NCI-H526 (cell line): ENCODE measurements at places on chromosomes 13 and 19.
A peak's percentile ranks its signal among the peaks of the same experiment; 100 is the strongest.

GRCh38 chr13:51818781-51819511 is 15.0 kb upstream of the DHRS12 start:
- DNase-seq = no peak

DNA sequence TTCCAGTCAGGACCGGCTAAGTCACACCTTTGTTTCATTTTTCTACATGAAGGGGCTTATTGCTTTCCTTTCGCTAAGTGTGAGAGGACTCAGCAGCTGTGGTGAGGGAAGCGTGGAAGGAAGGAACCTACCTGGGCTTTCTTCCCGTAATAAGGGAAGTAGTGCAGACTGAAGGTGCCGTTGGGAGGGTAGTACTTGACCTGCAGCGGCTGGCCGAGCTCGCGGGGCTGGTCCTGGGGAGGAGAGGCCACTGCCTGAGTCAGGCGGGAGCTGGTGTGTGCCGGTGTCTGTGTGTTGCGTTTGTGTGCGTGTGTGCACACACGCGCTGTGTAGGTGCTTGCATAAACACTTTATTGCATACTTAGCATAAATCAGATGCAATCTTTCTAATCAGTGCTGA is 7.7 kb downstream of the ATP4B start:
- DNase-seq = no peak

DNA sequence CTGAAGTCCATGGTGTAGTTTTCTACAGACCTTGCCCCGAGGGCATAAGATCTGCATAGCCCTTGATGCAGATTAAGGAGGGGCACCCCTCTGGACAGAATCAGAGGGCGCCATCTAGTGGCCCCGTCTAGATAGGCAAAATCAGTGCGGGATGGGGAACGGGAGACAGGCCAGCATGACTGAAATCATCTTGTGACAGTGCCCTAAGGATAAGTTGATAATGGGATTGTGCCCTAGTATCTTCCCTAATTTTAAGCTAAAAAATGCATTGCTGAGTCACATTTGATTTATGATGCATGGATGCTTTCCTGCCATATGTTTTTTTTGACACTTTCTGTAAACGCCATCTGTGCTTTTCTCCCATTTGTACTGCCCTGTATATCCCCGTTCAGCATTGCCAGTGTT is 19.0 kb upstream of the GPI start:
- peak; percentile 88 for DNase-seq

GRCh38 chr19:47813304-47813994 is 8.3 kb upstream of the CRX start:
- DNase-seq = peak; percentile 80

- peak; percentile 91 for DNase-seq
These were observed 6.8 kb downstream of the SLC8A2 start for GRCh38 chr19:47464675-47465419.

- DNase-seq = no peak
These were observed at the start of gene SLC44A2 for GRCh38 chr19:10625003-10625761. TSS of gene SLC44A2 (plus strand) at chr19:10625553. CDS start at chr19:10625634, 81 bp downstream.

DNA sequence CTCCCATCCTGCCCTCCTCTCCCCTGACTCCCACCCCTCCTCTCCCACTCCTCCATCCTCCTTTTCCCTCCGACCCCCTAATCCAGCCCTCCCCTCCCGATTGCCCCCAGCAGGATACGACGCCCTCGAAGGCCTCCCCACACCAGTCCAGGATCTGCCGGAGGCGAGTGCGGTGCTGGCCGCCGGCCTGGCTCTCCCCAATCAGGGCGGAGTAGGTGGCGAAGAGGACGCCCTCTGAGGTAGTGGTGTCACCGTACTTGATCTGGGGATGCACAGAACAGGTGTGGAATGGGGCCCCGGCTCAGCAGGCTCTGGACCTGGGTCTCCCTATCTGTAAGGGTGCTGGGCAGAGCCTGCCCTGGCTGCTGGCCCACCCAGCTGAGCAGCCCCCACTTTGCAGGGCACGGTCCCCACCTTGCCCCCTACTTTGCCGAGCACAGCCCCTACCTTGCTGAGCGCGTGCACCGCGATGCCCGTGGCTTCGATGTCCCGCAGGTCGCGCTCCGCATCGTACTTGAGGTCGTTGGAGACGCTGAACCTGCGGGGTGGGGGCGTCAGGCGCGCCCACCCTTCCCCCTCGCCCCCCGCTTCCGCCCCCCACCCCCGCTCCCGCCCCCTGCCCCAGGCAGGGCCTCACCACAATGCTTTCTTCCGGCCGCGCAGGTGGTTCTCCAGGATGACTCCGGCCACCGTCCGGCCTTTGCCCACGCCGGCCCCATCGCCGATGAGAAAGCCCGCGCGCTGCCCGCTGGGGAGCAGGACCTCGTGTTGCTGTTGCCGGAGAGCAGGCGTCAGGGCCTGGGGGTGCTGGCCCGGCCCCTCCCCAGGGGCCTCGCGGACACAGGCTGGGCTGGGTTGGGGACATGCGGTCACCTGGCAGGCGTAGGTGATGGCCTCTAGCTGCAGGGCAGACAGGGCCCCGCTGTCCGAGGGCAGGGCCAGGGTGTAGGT is 18.5 kb downstream of the GPX4 start:
- no peak for DNase-seq

DNA sequence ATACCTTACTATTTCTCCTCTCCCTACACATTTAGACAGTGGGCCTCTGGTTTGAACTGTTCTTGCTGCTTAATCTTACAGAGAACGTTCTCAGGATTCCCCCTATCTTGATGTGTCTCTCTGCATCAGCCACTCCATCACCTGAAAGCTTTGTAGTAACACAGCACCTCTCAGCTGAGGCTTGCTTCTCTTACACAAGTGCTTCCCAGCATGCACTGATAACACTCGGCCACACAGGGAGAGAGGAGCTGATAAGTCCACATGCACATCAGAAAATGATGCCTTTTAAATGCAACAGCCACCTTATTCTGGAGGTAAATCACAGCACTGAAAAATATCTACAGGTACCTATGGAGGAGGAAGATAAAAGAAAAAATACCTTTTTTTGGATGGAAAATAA is 192.2 kb upstream of the TSHZ3 start:
- no peak for DNase-seq

DNA sequence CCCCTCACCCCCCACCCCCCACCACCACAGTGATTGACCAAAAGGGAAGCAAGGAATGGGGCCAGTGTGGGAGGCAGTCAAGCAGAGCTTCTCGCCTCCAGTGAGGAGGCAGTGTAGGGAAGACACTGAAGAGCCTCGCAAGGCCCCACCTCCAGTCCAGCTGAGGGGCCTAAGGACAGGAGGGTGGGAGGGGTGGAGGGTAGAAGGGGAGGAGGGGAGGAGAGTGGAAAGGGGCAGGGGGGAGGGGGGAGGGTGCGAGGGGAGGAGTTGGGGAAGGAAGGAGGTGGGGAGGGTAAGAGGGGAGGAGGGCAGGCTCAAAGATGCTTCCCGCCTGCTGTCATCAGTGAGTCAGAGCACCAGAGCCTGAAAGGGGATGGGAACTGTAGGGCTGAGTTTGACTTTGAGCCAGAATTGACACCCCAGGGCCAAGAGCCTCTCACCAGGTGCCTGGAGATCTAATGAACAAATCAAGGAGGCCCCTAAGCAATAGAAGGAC is 786.2 kb downstream of the UQCRFS1 start:
- no peak for DNase-seq

DNA sequence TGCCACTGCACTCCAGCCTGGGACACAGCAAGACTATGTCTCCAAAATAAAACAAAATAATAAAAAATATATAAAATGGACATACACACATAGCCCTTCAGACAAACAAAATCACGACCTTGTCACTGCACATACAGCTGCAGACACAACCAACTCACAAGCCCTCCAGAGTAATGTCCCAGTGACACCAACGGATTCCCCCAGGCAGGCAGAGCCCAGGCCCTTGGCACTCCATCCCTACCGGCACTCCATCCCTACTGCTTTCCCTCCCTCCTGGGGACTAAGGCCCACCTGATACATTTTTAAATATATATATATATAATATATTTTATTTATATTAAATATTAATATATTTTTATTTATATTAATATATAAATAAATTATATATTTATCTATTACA is 18.5 kb downstream of the ZNF101 start:
- DNase-seq = no peak

DNA sequence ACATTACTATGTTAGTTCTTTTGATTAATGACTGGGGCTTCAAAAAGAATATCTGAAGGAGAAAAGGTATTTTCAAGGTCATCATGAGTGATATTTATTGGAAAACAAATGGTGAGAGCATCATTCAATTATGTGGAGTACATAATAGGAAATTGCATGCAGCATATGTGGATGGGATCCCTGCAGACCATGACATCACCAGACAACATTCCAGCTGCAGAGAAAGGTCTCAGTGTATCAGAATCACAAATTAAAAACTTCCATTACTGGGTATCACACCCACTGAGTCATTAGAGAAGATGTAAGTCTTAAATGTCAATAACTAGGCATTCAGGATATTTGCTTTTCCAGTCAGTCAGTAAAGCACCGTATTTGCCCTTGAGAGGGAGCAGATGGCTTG is 574.4 kb upstream of the SLC10A2 start:
- DNase-seq = no peak

- peak; percentile 32 for DNase-seq
These were observed 8.9 kb upstream of the VN1R1 start for GRCh38 chr19:57465680-57466381.

- no peak for DNase-seq
These were observed 383.4 kb downstream of the EFNB2 start for GRCh38 chr13:106152047-106152446.

DNA sequence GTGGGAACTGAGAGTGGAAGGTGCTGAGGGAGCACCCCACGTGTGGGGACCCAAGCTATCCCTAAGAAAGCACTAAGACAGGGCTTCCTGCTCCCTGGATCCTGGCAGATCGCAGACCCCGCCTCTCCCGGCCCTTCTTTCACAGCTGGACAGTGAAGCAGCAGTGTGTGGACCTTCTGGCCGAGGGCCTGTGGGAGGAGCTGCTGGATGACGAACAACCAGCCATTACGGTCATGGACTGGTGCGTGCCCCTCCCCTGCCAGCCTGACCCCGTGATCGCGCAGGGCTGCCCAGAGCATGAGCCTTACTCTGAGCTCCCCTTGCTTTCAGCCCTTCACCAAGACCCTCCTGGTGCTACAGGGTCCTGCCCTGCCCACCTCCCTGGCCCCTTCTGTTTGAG is 2.3 kb downstream of the NCCRP1 start:
- no peak for DNase-seq

- no peak for DNase-seq
These were observed 137.0 kb downstream of the SLITRK6 start for GRCh38 chr13:85662186-85662585.

DNA sequence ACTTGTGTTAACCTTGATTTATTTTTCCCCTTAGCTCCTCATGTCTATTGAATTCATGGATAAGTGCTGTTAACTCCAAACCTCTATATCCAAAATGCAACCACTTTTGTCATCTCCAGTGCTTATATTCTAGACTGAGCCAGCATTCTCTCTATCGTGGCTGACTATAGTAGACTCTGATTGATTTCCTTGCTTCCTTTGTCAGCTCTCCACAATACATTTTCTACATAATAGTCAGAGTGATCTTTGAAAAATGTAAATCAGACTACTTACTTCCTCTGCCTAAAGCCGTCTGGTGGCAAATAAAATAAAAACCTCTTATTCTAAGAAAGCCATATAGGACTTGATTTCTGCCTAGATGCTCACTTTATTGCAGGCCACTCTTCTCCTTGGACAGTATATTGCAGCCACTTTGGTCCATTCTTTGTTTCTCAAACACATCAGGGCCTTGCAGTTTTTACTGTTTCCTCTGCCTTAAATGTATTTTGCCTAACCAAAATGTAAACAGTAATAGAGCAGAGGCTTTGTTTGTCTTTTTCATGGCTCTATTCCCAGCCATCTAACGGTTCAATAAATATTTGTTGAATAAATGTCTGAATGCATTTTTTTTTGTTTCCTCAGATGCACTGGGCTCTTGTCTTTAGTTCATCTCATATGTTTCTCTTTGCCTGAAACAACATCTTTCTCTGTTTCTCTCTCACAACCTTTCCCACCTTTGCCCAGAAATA is 243.6 kb upstream of the CSNK1A1L start:
- no peak for DNase-seq

DNA sequence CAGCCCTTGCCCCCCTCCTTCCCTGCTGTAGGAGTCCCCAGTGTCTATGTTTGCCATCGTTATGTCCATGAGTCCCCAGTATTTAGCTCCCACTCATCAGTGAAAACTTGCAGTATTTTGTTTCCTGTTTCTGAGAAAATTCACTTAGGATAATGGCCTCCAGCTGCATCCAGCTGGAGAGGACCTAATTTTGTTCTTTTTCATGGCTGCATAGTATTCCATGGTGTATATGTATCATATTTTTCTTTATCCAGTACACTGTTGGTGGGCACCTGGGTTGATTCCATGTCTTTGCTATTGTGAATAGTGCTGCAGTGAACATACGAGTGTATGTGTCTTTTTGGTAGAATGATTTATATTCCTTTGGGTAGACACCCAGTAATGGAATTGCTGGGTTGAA is 18.0 kb upstream of the POP4 start:
- no peak for DNase-seq

DNA sequence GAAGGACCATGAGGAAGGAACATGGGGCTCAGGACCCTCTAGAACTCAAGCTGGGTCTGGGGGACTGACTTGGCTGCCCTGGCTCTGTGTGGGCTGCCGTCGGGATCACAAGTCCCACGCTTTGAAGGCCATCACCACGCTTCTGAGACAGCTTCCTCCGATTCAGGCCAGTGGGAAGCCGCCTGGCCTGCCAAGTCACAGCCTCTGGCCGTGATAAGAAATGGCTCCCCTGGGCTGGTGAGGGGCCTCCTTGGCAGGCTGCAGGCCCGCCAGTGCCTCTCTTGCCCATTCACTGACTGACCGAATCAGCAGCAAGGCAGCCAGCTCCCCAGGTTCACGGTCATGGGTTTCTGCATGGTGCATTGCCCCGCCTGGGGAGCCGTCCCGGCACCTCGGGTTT is 48.8 kb downstream of the COMP start:
- DNase-seq = no peak

DNA sequence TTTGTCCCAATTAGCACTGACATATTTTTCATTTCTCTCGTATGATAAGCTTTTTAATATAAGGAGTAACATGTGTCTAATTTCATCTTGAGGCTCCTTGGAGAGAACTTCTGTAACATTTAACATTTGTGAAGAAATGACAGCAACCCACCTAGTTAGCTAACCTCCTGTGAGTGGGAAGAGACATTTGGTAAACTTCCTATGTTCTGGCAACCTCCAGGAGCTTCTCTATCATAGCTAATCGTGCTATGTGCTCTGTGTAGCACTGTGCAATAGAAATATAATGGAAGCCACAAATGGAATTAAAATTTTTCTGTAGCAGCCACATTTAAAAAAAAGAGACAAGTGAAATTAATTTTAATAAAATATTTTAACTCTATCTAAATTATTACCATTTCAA is 5.4 kb upstream of the OLFM4 start:
- no peak for DNase-seq

DNA sequence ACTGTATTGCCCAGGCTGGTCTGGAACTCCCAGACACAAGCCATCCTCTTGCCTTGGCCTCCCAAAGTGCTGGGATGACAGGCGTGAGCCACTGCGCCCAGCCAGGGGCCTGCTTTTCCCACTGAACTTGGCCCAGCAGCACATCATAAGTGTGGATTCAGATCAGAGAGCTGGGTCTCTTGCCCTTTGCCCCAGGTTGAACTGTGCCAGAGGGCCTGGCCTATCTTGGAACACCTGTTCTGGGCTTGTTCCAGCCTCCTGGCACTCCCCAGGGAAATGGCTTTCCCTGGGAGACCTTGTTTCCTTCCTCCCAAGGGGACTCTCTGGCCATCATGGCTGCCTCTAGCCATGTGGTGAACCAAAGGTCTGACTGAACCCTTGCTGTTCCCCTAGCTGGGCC is 3.4 kb downstream of the CC2D1A start:
- DNase-seq = no peak
